ENCODE measurements at places on chromosomes 7 and 10. TPM values are rescaled to one million over a fixed set of nuclear protein-coding genes. Genes with fewer than 3 reads are reported as not detected.
A peak's percentile ranks its signal among the peaks of the same experiment; 100 is the strongest.

Gene PRSS37
- not detected for polyA plus RNA-seq

GRCh38 chr10:129730993-129731325 is 233.1 kb downstream of the EBF3 start:
- no peaks in the 10 kb centered on the region for H3K36me3 ChIP-seq
- no peaks in the 10 kb centered on the region for H3K4me1 ChIP-seq
- H3K27ac ChIP-seq, result no peak overlapping the region
- no peak for DNase-seq
- H3K4me3 ChIP-seq, result no peak overlapping the region

GRCh38 chr7:25854059-25854458 is 297.9 kb upstream of the NFE2L3 start:
- no peak overlapping the region for H3K4me3 ChIP-seq
- peaks cover 91% of the 10 kb centered on the region for H3K27me3 ChIP-seq
- no peak overlapping the region for H3K27ac ChIP-seq
- no peak for DNase-seq
- H3K4me1 ChIP-seq, result peaks cover 73% of the 10 kb centered on the region

Gene METTL2B
- 10.5 TPM for polyA plus RNA-seq

- H3K36me3 ChIP-seq, result no peaks in the 10 kb centered on the region
- no peaks in the 10 kb centered on the region for H3K4me1 ChIP-seq
- no peak for DNase-seq
- H3K27me3 ChIP-seq, result no peaks in the 10 kb centered on the region
- H3K27ac ChIP-seq, result no peak overlapping the region
Measured at GRCh38 chr7:98372993-98373392, 27.9 kb downstream of the BAIAP2L1 start.

GRCh38 chr7:142557971-142558582 is 191.2 kb upstream of the PRSS1 start:
- no peak for DNase-seq
- peaks cover 18% of the 10 kb centered on the region for H3K27me3 ChIP-seq
- H3K27ac ChIP-seq, result no peak overlapping the region
- H3K36me3 ChIP-seq, result no peaks in the 10 kb centered on the region
- no peak overlapping the region for H3K4me3 ChIP-seq

GRCh38 chr10:3836222-3836820 is 51.3 kb upstream of the KLF6 start:
- no peak for DNase-seq
- H3K36me3 ChIP-seq, result no peaks in the 10 kb centered on the region
- peaks cover 11% of the 10 kb centered on the region for H3K4me1 ChIP-seq
- no peaks in the 10 kb centered on the region for H3K27me3 ChIP-seq

DNA sequence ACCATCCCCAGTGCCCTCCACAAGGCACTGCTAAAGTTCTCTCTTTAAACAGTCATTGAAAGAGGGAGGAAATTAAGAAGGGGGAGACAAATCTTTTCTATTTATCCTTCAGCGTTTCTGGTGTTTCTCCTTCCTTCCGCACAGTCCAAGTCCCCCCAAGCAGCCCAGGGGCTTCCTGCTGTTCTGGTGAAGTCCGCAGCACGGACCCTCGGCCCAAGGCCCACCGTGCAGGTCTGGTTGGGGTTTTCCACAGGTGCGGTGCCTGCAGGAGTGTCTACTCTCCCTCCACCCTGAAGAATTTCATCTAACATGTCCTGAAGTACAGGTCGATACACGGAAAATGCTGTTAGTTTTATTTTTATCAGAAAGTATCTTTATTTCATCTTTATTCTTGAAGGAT is 34.1 kb upstream of the KNDC1 start:
- no peak for DNase-seq
- H3K4me1 ChIP-seq, result peaks cover 6% of the 10 kb centered on the region
- H3K27ac ChIP-seq, result no peak overlapping the region

DNA sequence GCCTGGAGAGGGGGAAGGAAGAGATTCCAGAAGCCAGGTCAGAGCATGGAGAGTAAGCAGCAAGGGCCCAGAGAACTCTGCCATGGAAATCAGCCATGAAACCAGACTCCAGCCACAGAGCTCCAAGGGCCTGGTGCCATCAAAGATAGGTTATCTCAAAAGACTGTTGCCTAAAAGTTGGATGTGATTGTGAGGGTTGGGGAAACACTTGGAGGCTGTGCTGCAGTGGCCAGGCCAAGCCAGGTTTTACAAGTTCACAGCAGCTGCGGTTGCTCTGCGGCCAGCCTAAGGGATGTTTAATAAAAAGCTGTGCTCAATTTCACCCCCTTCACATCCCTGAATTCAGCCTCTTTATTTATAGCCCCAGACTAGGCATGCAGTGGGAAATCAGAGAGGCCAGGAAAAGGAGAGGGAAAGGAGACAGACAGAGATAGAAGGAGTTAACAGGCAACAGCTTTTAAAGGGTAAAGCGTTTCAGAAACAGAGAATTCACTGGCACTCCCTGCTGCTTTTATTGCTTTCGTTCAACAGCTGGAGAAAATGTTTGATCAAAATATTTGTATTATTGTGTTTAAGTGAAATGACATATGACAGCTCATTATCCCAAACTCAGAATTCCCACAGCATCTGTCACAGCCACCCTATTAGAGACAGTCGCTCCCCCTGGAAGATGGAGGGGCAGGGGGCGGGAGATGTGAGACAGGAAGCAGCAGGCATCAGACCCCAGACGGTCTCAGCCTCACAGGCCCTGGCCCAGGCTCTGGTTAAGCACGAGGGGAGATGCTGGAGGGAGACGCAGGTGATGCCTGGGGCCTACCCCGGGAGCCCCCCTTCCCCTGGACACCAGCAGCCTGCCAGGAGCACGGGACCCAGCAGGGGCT is 140.1 kb downstream of the GLI3 start:
- H3K4me3 ChIP-seq, result no peak overlapping the region
- H3K4me1 ChIP-seq, result peaks cover 26% of the 10 kb centered on the region
- H3K27me3 ChIP-seq, result no peaks in the 10 kb centered on the region
- peak; percentile 58 for DNase-seq

- H3K4me1 ChIP-seq, result peaks cover 36% of the 10 kb centered on the region
- no peak overlapping the region for H3K27ac ChIP-seq
- H3K36me3 ChIP-seq, result no peaks in the 10 kb centered on the region
Measured at GRCh38 chr10:22711373-22711772, 3.0 kb downstream of the PIP4K2A start.

GRCh38 chr7:154568346-154568745 is 434.6 kb downstream of the PAXIP1 start:
- H3K27me3 ChIP-seq, result no peaks in the 10 kb centered on the region
- no peak overlapping the region for H3K27ac ChIP-seq
- H3K4me3 ChIP-seq, result no peak overlapping the region
- no peak for DNase-seq
- H3K36me3 ChIP-seq, result no peaks in the 10 kb centered on the region

GRCh38 chr10:109892931-109893330 is 30.4 kb downstream of the XPNPEP1 start:
- DNase-seq, result no peak
- no peaks in the 10 kb centered on the region for H3K27me3 ChIP-seq
- H3K27ac ChIP-seq, result peak overlapping the region; percentile 72
- H3K36me3 ChIP-seq, result peaks cover 10% of the 10 kb centered on the region

GRCh38 chr7:156156734-156157408 is 344.6 kb upstream of the SHH start:
- H3K27ac ChIP-seq, result no peak overlapping the region
- no peaks in the 10 kb centered on the region for H3K4me1 ChIP-seq
- H3K4me3 ChIP-seq, result no peak overlapping the region
- no peaks in the 10 kb centered on the region for H3K36me3 ChIP-seq
- DNase-seq, result no peak

Gene TMEM184A
- polyA plus RNA-seq, result 1.2 TPM

Gene TAS2R5
- 0.22 TPM for polyA plus RNA-seq

GRCh38 chr7:102004229-102004628 is 186.8 kb downstream of the CUX1 start:
- H3K4me1 ChIP-seq, result peaks cover 18% of the 10 kb centered on the region
- H3K27ac ChIP-seq, result no peak overlapping the region
- no peaks in the 10 kb centered on the region for H3K27me3 ChIP-seq
- no peak for DNase-seq

DNA sequence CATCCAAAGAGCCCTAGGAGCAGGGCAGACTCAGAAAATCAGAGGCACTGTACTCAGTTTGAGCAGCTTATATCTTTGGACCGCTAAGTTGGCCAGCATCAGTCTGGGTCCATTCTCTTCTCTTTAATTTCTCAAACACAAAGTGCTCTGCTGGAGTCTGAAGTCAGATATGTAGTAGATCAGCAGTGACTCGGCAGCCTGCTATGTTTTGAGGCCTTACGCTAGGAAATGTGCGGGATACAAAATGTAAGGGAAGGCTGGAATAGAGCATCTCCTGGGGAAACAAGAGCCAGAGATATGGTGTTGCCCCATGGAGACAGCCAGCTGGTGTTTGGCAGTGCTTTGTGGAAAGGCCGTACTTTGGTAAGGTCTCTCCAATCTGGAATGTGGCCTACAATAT is 60.6 kb upstream of the VKORC1L1 start:
- H3K4me1 ChIP-seq, result no peaks in the 10 kb centered on the region
- H3K36me3 ChIP-seq, result no peaks in the 10 kb centered on the region
- no peak overlapping the region for H3K4me3 ChIP-seq
- H3K27me3 ChIP-seq, result no peaks in the 10 kb centered on the region
- H3K27ac ChIP-seq, result no peak overlapping the region

DNA sequence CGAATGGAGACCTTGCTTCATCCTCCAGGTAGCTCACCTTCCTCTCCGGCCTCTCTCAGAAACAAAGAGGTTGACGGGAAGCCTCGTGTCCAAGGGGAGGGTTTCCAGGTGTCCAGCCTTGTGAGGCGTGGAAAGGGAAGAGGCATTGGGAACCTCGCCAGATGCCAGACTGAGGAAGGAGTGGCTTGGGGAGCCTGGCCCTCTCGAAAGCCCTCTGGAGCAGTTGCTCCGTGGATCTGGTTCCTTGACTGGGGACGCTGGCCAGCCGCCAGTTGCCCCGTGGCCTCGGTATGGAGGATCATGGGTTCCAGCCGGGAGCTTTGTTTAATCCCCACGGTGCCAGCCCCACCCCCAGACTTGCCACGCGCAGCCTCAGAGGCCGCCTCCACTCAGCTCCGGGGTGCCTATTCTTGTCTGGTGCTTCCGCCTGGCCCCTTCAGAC is 30.3 kb upstream of the SUN1 start:
- peak; percentile 58 for DNase-seq
- H3K4me3 ChIP-seq, result no peak overlapping the region

- no peaks in the 10 kb centered on the region for H3K27me3 ChIP-seq
- peaks cover 21% of the 10 kb centered on the region for H3K4me1 ChIP-seq
- no peak for DNase-seq
Measured at GRCh38 chr10:122084286-122085041, 95.5 kb downstream of the TACC2 start.

DNA sequence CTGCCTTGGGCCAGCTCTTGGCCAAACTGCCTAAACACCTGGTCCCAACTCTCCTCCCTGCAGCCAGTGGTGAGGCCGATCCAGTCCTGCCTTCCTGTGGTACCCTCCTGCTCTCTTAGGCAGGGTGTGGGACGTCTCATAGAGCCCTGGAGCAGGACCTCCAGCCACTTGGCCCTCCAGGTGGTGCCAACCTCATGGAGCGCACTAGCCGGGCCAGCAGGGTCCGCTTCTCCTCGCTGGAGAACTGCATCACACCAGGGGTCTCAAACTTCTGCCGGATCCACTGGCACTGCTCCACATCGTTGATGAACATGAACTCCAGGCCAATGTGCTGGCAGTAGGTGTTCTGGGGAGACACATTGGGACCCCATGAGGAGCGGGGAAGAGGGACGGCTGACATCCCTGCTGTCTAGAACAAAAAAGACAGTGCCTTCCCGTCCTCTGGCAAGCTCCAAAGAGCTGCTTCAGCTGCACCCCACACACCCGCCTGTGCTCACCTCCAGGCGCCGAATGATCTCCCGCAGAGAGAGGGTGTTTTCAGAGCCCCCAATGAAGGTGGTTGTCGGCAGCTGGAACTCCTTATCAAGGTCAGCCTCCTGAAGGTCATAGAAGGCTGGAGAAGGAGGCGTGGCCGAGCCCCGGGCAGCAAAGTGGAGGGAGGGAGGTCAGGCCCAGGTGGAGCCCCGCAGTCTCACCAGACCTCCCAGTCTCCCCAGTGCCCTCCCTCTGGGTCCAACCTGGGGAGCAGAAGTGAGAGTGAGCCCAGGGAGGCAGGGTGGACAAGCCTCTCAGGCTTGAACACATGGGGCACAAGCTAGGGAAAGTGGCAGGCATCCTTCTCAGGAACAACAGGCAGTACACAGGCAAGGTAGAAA is 10.2 kb downstream of the OGDHL start:
- DNase-seq, result no peak
- no peaks in the 10 kb centered on the region for H3K4me1 ChIP-seq
- H3K27ac ChIP-seq, result no peak overlapping the region
- H3K4me3 ChIP-seq, result no peak overlapping the region
- no peaks in the 10 kb centered on the region for H3K27me3 ChIP-seq

DNA sequence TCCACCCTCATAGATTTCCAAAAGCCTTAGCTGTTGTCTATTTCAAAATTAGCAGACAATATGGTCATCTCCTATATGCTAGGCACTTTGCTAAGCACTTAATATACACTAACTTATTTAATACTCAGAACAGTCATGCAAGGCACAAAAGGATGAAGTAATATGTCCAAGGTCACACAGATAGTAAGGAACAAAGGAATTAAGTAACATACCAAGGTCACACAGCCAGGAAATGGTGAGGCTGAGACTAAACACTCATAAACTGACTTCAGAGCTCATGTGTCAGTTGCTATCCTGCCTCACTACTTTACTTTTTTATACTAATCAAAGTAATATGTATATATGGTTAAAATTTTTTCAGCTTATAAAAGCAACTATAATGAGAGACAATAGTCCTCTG is 23.6 kb upstream of the HIBADH start:
- H3K4me3 ChIP-seq, result no peak overlapping the region
- no peaks in the 10 kb centered on the region for H3K36me3 ChIP-seq
- no peaks in the 10 kb centered on the region for H3K4me1 ChIP-seq
- H3K27ac ChIP-seq, result no peak overlapping the region
- DNase-seq, result no peak

DNA sequence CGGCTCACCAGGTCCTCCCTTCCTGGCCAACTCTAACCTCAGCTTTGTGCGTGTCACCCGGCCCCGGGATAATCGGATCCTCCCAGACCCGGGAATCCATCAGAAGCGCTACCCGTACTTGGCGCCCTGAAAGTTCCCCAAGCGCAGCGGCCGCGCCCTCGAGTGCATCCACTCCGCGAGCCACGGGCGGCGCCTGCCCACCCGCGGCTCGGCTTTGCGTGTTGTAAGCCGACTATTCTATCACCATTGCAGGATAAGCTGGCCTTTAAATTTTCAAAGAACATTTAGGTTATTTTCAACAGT is 35.7 kb upstream of the EBLN1 start:
- H3K4me3 ChIP-seq, result peak overlapping the region; percentile 56
- peak overlapping the region; percentile 96 for H3K27ac ChIP-seq
- H3K27me3 ChIP-seq, result no peaks in the 10 kb centered on the region
- peak; percentile 65 for DNase-seq
- peaks cover 14% of the 10 kb centered on the region for H3K4me1 ChIP-seq

GRCh38 chr7:40211276-40212003 is 76.6 kb downstream of the SUGCT start:
- H3K27me3 ChIP-seq, result no peaks in the 10 kb centered on the region
- DNase-seq, result no peak
- H3K4me1 ChIP-seq, result no peaks in the 10 kb centered on the region
- no peak overlapping the region for H3K4me3 ChIP-seq
- no peaks in the 10 kb centered on the region for H3K36me3 ChIP-seq
- H3K27ac ChIP-seq, result no peak overlapping the region

GRCh38 chr7:45525057-45525456 is 49.1 kb upstream of the ADCY1 start:
- H3K4me1 ChIP-seq, result peaks cover 5% of the 10 kb centered on the region
- H3K4me3 ChIP-seq, result no peak overlapping the region
- DNase-seq, result peak; percentile 42
- no peak overlapping the region for H3K27ac ChIP-seq
- no peaks in the 10 kb centered on the region for H3K27me3 ChIP-seq

All from heart right ventricle (tissue), 16 donors.